ENCODE measurements at places on chromosomes 12 and 14.

DNA sequence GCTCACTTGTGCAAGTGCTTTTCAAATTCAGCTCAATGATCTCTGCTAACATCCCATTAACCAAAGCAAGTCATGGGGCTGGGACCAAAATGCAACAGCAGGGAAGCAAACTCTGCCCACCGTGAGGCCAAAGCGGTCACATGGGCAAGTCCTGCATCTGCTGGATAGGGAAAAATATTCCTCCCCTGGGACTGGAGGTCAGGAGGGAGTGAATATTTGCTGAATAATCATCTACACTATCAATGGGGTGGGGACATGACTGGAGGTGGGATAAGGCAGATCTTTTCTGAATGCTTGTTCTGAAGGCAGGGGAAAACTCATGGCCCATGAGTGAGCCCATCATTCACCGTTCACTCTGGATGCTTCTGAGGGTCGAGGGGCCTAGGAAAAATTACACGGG is 45.1 kb upstream of the VRK1 start:
- no peak for DNase-seq

DNA sequence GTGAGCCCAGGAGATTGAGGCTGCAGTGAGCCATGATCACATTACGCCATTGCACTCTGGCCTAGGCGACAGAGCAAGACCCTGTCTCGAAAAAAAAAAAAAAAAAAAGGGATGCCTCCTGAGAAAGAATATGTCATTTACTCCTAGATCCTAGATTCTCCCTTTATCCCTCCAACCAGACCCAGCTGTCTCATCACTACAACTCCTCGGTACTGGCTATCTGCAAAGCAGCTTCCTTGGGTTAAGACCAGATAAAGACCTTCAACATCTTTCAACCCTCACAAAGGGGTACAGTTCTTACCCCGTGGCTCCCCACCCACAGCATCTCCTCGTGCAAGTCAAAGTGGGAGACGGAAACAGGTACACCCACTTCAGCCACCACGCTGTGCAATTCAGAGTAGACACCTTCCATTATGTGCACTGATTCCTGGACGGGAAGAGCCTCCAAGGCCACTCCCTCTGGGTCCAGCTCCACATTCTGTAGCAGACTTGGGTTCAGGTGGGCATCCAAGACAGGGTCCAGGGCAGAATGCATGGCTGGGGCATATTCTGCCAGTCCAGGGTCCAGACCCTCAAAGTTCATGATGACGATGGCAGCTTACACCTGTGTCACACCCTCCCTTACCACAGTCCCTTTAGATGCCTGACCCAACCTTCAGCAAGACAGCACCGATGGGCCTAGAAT is 1.1 kb downstream of the PAN2 start:
- no peak for DNase-seq

DNA sequence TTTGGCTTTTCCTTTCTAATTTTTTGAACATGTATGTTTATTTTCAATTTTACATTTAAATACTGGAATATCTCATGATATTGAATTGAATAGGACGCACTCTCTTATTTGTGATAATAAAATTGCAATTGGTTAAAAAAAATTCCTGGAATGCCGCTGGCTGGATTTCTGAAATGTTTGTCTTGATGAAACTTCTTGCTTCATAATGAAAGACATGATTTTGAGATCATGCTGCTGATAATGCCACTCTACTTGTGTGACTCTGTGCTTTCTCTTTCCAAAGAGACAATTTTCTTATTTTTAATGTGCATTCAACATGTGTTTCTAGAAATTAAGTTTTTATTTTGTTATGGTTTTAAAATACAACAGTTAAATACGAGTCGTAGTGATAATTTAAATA is 465.7 kb upstream of the FAR2 start:
- no peak for DNase-seq

DNA sequence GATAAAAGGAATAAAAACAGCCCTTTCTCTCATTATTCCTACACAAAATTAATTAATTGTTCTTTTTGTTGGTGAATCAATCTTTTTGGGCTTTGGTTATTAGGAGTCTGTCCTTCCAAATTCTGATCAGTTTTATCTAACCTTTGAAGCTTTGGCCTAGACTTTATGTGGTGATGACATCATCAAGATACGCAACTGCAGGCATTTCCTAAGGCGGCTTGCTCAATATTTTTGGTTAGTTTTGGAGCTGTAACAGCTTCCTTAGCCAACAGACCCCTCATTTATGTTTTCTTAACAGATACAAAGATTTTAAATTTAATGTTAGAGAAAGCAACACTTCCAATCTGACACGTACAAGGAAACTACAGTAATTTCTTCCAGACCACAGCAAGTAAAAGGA is 87.8 kb upstream of the PDE3A start:
- DNase-seq, result no peak

GRCh38 chr14:41446008-41446407 is 160.7 kb upstream of the LRFN5 start:
- no peak for DNase-seq

Measured in Daoy (cell line).